H7 (cell line): ENCODE measurements at places on chromosomes 2 and 18.

- DNase-seq: peak; percentile 45
Observed at GRCh38 chr2:120514521-120514920, 168.6 kb downstream of the INHBB start.

GRCh38 chr2:33051586-33052360 lies 105.0 kb downstream of the LTBP1 start:
- no peak for DNase-seq

DNA sequence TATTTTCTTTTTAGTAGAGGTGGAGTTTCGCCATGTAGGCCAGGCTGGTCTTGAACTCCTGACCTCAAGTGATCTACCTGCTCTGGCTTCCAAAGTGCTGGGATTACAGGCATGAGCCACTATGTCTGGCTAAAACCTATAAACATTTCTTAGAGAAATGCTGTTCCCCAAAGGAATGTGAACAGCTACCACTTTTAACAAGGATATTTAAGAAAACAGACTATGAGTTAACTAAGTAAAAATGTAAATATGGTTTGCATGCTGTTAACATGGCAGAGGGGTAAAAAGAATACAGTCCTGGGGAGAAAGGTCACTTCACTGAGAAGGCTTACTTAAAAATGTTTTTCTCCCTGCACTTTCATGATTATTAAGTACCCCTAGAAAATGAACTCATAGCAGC lies 57.1 kb downstream of the SLC16A14 start:
- no peak for DNase-seq

GRCh38 chr2:88443353-88443938 lies 9.0 kb downstream of the FOXI3 start:
- peak; percentile 70 for DNase-seq

- DNase-seq: peak; percentile 36
Observed at GRCh38 chr2:241225983-241226382, 37.5 kb downstream of the ANO7 start.

DNA sequence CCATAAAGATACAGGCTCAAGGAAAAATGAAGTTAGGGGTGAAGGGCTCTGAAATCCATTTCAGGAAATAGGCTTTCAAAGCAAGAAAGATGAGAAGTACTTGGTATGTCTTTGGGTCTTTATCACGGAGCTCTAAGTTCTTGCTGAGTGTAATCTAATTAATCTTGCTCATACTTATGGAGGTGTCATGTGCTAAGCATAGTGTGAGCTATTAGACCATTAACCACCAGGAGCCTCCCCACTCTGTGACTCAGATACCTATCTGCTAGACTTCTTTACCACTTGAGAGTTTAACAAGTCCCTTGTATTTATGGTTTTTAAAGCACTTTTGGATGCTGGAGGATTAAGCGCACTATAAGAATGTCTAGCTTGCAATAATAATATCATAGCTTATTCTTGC lies 678.7 kb downstream of the EPHA4 start:
- no peak for DNase-seq

DNA sequence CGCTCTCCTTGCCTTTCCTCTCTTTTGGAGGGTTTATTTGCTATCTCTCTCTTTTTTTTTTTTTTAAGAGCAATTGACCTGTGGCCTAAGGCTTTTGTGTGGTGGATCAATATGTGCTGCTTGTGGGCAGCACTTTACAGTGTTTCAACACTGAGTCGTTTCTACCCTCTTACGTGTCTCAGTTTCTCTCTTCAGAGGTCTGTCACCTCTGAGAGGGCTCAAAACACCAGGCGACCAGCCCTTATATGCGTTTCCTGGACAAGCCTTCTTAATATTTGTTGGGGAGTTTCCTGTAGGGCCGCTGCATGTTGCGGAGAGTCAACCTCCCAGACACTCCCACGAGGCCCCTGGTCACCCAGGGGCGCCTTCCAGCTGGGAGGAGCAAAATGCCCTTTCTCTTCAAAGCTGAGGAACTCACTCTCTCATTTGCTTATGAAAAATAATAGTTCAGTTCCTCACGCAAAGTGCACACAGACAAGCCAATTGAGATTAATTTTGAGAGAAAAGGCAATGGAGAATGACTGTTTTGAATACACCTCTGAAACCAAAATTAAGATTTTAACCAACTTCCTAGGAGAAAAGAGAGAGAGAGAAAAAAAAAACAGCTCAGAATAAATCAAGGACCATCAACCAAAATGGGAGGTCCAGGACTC lies 96.3 kb upstream of the B3GNT2 start:
- no peak for DNase-seq

GRCh38 chr2:39738936-39739335 lies 40.1 kb downstream of the THUMPD2 start:
- no peak for DNase-seq

DNA sequence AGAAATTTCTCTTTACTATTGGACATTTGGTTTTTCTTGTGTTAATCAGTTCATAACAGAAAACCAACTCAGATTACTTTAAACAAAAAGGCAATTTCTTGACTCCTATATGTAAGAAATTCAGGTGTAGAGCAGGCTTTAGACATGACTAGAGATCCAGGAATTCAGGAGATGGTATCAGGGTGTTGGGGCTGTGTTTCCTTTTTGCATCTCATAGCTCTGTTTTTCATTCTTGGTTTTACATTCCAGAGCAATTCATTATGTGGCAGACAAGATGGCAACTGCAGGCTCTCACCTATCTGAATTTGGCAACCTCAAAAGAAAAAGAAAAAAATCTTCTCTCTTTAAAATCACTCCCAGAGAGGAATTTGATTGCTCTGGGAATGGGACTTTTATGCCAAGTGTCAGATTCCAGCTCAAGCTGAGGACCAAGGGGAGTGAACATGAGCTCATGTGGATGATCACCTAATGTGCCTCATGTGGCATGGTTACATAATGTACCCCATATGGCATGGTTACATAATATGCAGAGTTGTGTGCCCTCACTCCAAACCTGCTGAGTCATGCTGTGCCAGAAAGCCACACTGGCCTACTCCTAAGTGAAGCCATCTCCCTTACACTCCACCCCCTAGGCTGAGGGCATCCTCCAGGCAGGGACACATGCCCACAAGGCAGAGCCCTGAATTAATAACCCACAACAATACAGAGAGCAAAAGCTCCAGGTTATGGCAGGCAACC lies 282.7 kb downstream of the MBD2 start:
- DNase-seq: no peak

GRCh38 chr2:60386436-60386835 lies 167.0 kb downstream of the BCL11A start:
- DNase-seq: no peak

- DNase-seq: no peak
Observed at GRCh38 chr2:128450211-128451024, 131.8 kb upstream of the HS6ST1 start.

- peak; percentile 67 for DNase-seq
Observed at GRCh38 chr2:237165405-237166276, 80.0 kb downstream of the COPS8 start.

DNA sequence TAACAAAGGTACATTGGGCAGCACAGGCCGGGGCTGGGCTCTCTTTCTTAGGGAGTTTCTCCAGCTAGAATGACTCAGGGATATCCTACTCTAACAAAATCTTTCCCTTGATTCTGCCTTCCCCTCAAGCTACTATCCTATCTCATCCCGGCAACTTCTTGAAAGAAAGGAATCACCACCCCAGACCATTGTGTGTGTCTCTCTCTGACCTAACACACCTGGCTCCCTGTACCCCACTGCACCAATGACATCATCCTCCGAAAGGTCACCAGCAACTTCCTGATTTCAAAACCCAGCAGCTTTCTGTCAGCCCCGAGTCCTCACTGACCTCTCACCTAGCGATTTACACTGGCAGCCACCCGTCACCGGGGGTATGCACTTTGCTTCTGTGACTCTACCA lies 72.1 kb upstream of the MAP4K4 start:
- no peak for DNase-seq

DNA sequence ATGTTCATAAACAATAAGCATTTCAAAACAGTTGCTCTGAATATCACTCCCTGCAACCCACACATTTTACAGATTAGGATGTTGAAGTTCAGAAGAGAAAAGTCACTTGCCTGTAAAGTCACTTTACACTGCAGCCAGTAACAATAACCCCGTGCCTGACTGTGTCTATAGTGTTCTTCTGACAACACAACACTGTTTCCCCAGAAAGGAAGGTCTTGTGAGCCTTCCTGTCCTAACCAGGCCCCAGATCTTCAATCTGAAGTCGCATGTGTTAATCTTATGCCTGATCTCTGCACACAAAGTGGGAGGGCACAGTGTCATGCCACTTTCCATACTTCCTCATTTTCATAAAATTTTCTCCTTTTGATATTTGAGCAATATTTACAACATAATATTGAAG lies 120.2 kb downstream of the FEZ2 start:
- DNase-seq: no peak

GRCh38 chr18:49547701-49548100 lies 14.2 kb upstream of the LIPG start:
- DNase-seq: no peak

DNA sequence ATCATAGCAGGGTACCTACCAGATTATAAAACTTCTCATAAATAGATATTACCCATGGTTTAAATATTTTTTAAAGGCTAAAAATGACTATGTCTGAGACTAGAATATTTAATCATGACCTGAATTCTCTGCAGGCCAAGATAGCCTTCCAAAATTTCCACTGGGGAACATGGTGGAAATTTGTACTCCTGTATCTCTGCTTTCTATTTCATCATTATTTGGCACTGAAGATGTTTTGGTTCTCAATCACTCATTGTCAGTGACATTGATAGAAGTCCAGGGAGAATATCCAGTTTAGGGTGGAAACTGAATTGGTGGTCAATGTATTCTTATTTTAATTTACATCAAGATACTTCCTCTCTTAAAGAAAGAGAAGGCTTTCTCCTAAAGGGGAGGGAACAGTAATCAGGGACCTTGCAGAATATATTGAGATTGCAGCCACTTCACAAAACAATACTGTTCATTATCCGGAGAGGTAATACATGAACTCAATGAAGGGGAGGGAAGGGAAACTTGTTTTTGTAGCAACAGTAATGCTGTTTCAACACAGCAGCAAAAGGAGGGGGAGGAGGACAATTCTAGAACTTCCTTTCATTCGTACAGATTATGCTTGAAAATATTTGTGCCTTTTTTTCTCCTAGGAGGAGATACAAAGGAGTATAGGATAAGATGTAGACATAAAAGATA lies 34.1 kb downstream of the EEF1B2 start:
- DNase-seq: no peak

GRCh38 chr2:168090366-168091135 lies 156.8 kb downstream of the STK39 start:
- DNase-seq: no peak

- DNase-seq: no peak
Observed at GRCh38 chr2:223095207-223095606, 43.2 kb downstream of the KCNE4 start.

GRCh38 chr2:16339206-16339605 lies 326.4 kb downstream of the CYRIA start:
- DNase-seq: no peak

GRCh38 chr18:811182-811891 lies 705 bp downstream of the YES1 start:
- DNase-seq: no peak

- no peak for DNase-seq
Observed at GRCh38 chr2:161946489-161947107, 127.4 kb downstream of the DPP4 start.

- DNase-seq: no peak
Observed at GRCh38 chr2:17327649-17328048, 190.6 kb downstream of the RAD51AP2 start.

DNA sequence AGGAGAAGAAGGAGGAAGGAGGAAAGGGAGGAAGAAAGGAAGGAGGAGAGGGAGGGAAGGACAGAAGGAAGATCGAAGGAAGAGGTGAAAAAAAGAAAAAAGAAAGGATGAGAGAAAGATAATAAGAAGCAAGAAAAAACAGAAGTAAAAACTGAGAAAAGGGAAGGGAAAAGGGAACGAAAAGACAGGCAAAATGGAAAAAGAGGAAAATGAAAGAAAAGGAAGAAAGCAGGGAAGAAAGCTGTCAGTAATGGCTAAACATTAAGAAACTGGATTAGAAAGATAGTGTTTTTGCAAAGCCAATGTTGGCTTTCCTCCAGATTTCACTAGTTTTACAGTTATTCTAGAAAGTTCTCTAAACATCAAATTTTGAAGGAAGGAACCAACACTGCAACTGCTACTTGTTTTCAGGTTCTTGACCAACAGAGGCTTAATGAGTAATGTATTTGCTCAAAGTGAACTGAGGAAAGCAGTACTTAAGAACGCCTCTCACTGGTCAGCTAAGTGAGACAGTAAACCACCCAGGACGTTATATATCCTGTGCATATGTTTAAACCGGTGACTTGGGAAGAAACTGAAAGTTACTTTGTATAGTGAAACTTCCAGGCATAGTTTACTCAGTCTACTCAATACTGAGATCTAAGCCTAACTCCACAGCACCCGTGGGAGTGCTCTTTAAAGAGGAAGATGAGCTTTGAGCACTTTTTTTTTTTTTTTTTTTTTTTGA lies 286.2 kb upstream of the TRIB2 start:
- no peak for DNase-seq

GRCh38 chr18:73895701-73896100 lies 251.9 kb downstream of the FBXO15 start:
- DNase-seq: peak; percentile 33

GRCh38 chr2:149768320-149768799 lies 180.8 kb upstream of the MMADHC start:
- DNase-seq: no peak

- DNase-seq: no peak
Observed at GRCh38 chr2:236040600-236041328, 127.4 kb downstream of the GBX2 start.

DNA sequence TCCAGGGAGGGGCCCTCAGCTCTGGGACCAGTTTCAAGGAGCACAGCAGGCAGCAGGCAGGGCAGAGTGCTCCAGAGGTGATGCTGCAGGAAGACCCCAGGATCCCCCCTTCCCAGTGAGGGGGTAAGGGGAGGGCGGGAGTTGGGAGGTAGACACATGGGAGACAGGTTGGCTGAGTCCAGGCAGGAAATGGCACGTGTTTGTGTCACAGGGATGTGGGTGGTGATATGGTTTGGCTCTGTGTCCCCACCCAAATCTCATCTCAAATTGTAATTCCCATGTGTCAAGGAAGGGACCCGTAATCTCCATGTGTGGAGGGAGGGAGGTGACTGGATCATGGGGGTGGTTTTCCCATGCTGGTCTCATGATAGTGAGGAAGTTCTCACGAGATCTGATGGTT lies 25.2 kb upstream of the OTOS start:
- DNase-seq: no peak

DNA sequence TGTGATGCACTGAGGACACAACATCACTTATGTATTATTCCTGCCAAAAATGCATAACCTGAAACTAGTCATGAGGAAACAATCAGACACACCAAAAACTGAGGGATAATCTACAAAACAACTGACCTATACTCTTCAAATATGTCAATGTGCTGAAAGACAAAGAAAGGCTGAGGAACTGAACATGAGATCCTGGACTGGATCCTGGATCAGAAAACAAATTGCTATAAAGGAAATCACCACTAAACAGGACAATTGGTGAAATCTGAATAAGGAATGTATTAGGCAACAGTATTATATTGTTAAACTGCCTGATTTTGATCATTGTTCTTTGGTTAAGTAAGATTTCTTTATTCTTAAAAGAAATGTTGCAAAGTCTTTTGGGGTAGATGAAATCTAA lies 28.8 kb downstream of the CUL3 start:
- DNase-seq: no peak
